ENCODE measurements at places on chromosomes 5 and 9.

GRCh38 chr5:37640088-37640487 lies 199.8 kb downstream of the GDNF start:
- no peak for DNase-seq

- no peak for DNase-seq
These were observed 5.8 kb downstream of the OCLN start for GRCh38 chr5:69498384-69498783.

DNA sequence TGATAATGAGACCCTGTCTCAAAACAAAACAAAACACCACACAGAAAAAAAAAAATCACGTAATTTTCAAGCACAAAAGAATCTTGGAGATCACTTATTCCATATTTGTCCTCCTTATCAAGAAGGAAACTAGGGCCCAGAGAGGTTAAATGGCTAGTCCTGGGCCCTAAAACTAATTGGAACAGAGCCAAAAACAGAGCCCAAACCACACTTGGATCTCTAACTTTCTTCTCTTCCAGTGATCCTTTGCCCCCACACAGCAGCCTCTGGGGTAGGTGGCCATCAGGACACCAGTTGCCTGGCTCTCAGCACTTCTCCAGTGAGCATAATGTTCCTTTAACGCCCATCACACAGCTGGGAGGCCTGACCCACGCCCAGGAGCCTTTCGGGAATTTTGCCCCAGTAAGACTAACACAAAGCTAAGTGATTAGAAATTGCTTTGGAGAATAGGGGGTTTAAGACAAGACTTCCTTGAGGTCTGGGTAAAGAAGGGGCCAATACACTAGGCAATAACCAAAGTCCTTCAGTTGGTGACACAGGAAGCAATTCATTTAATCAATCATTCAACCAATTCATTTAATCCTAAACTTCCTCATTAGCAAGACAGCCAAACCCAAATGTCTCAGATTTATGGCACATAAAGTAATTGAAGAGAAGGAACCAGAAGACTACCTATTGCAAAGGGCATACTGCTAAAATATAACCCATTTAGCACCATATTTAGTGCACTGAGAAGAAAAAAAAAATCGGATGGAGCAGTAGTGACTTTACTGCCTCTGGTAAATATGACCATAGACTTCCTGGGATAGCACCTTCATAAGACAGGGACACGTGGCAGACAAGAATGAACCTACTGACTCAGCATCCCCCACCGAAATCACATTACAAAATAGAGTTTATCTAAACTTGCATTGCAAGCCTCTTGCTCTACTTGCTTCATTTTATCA lies 77.8 kb downstream of the ZNF608 start:
- no peak for DNase-seq

DNA sequence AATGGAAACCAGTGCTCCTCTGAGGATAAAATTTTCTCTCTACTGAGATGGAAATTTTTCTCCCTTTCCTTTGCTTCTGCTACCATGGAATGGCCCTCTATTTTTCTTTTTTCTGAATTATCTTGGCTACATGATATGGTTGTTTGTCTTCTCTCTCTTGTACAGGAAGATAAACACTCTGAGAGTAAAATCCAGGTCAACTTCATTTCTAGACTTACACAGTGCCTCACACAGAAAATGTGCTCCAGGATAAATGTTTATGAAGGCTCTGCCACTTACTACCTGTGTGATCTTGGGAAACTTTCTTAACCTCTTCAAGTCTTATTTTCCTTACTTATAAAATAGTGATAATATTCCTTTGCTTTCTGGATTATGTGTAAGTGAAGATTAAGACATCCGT lies 153.9 kb downstream of the PRELID2 start:
- DNase-seq, result no peak

DNA sequence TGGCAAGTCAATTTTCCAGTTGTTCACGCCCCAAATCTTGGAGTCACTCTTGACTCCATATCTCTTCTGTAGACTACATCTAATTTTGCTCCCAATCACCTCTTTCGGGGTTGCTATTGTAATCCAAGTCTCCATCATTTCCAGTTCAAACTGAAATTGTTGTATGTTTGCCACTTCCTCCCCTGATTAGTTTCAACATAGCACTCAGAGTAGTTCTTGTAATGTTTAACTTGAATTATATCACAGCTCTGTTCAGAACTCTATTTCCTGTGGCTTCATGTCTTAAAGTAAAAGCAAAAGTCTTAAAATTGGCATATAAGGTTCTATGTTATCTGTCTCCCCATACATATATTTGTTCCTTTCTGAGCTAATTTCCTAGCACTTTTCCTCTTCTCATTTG lies 348.5 kb upstream of the RIOK2 start:
- DNase-seq, result no peak

DNA sequence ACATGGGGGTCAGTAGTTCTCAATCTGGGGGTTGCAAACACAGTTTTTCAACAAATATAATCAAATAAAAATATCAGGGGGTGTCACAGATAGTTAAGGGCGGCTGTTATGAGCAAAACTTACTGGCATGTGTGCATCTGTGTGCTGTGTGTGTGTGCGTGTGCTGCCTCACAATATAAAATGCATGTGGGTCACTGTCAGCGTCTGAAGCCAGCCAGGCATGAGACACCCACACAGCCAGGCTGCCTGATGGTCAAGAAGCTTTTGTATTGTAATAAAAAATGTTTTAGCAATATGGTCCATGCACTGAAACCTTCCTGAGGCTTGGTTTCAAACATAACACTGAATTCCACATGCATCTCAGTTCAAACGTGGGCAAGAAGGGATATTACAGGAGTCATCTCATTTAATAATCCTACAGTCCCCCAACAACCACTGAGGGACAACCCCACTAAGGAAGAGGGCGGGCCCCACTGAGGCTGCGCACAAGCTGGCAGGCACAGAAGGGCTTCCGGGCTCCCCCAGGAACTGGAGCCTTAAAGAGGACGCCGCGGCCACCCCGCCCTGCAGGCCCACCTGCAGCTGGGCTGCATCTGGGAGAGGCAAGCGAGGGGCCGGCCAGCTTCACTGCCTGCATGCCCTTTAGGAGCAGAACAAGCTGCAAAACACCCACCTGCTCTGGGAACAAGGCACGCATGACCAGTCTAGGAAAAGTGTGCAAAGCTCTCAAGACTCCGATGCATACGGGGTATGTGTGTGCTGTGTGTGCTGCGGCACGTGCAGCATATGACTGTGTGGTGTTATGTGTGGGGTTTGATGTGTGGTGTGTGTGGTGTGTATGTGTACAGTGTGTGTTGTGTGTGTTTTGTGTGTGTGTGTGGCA lies 14.1 kb downstream of the SEMA4D start:
- DNase-seq, result no peak

DNA sequence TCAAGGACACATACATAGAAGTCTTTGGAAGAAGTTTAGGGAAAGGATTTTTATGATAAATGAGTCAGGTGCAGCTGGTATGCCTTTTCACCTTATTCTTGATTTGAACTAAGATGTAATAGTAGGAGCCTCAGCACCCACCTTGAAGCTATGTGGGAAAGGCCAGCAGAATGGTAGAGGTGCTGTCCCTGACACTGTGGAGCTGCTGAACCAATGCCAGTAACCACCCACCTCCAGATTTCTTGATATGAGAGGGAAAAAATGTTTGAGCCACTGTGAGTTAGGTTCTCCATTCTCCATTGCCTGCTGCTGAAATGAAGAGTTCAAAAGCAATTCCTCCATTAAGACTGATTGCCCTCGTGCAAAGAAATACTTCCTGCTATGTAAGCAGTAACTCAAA lies 12.2 kb upstream of the HMGCR start:
- DNase-seq, result no peak

DNA sequence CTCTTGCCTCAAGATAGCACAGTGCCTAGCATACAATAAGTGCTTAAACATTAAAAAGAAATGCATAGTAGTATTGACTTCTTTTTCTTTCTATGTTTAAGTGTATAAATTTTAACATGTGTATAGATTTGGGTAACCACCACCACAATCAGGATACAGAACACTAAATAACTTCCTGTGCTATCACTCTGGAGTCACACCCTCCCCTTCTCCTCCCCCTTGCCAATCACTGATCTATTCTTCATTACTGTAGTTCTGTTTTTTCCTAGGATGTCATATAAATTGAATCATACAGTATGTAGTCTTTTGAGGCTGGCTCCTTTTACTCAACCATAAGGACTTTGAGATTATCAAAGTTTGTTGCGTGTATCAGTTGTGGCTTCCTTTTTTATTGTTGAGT lies 68.5 kb downstream of the OSTF1 start:
- no peak for DNase-seq

Data from SK-N-SH (cell line).